Epithelial cell of proximal tubule (primary cell): ENCODE measurements at places on chromosomes 12 and 14. TPM values are rescaled to one million over a fixed set of nuclear protein-coding genes. Genes with fewer than 3 reads are reported as not detected.

OR6J1 gene
- total RNA-seq = not detected in 2 replicates

OR6C2 gene
- not detected in 2 replicates for total RNA-seq

SIX6 gene
- not detected in 2 replicates for total RNA-seq

PSMB5 gene
- 388 and 413 TPM in 2 replicates for total RNA-seq

SLCO1B1 gene
- not detected in 2 replicates for total RNA-seq

DIO2 gene
- total RNA-seq = 0.07 TPM in 1 of 2 replicates, not detected in the other

GZMB gene
- total RNA-seq = not detected in 2 replicates
